ENCODE measurements at places on chromosomes 5 and 9.
A peak's percentile ranks its signal among the peaks of the same experiment; 100 is the strongest.

GRCh38 chr9:87285183-87285850, 212.3 kb upstream of the DAPK1 start:
- peak; percentile 37 for DNase-seq

DNA sequence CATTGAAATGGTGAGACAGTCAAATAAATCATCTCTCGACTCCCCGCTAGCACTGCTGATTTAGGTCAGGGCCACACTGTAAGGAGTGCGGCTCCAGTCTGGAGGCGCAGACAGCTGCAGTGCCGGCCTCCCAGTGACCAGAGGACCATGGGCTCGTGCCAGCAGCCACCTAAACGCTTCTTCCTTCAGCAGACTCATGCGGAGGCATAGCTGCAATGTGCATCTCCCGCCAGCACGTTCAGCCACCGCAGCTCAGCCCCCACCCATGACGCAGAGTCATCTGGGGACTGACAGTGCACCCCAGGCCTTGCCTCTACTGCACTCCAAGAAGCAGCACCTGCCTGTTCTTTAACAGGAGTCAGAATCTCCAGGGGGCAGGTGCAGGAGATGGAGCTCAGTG, 13.6 kb upstream of the MAPK9 start:
- DNase-seq = no peak

DNA sequence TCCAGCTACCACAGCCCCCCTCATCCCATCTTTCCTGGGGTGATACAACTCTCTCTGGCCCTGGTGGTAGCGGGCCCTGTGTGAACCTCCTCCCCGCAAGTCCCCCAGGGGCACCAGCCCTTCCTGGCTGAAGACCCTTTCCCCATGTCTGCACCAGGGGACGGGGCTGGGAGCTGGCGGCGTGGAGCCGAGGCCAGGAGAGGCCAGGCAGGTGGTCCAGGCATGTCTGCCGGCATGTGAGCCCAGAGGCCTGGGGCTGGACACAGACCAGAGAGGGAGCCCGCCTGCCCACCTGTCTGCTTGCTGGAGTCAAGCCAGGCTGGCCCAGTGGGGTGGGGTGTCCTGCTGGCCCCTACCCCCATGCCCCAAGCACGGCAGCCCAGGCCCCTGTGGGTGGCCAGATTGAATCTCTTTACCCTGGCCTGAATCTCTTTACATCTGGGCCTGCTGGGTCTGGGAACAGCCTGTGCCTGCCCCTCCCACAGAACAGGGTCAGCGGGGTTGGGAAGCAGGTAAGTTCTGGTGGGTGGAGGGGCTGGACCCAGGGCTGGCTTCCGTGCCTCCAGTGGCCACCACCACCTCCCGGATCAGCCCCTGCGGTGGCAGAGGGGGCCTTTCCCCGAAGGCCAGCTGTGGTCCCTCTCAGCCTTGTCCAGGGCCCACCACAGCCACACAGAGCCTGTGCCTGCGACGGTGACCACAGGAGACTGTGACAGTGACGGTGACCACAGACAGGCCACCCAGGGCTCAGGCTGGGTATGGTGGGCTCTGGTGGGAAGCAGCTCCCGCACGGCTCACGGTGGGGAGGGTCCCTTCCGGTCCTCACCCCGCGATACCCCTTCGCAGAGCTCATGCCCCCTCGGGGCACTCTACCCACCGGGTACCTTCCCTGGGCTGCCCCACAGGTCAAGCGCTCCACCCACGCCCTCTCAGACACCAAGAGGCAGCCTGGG, 7.1 kb downstream of the LCN12 start:
- no peak for DNase-seq

GRCh38 chr5:74206579-74207550, 433.7 kb downstream of the ENC1 start:
- peak; percentile 91 for DNase-seq

DNA sequence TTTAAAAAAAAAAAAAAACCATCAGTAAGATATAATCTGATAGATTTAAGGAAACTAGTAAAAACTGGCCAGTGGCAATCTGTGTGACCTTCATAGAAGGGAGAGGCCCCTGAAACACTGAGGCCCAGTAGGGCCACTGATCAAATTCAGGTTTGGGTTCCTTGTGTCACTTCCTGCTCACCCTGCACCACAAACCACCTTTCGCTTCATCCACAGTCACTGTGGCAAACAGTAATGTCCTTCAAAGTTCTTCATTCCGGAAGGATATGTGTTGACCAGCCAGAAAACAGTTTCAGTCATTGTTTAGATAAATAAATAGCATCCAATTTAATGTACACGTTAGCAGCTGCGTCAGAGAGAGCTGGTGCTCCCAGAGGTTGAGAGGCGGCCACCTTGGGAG, 222.1 kb downstream of the CFAP90 start:
- no peak for DNase-seq

GRCh38 chr5:120386981-120387380, 77.1 kb upstream of the PRR16 start:
- DNase-seq = no peak

DNA sequence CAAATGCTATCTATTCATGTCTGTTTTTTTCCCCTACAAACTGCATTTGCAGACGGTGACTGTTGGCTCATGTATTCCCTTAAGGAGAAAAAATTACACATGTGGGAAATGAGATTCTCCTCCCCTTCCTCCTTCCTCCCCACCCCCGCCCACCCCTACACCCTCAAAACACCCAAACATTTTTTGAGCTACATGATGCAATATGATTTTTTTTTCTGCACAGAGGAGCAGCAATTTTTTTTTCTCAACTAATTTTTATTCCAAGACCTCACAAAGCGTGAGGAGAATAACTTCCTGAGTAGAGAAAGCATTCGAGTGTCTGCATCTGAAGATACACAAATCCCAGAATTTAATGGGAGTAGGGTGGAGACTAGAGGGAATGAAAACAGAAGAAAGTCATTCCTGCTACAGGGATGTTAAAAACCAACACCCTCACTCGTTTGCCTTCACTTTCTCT, 118.1 kb downstream of the PRDM6 start:
- no peak for DNase-seq

GRCh38 chr5:133478199-133478985, 133.9 kb downstream of the FSTL4 start:
- peak; percentile 63 for DNase-seq

DNA sequence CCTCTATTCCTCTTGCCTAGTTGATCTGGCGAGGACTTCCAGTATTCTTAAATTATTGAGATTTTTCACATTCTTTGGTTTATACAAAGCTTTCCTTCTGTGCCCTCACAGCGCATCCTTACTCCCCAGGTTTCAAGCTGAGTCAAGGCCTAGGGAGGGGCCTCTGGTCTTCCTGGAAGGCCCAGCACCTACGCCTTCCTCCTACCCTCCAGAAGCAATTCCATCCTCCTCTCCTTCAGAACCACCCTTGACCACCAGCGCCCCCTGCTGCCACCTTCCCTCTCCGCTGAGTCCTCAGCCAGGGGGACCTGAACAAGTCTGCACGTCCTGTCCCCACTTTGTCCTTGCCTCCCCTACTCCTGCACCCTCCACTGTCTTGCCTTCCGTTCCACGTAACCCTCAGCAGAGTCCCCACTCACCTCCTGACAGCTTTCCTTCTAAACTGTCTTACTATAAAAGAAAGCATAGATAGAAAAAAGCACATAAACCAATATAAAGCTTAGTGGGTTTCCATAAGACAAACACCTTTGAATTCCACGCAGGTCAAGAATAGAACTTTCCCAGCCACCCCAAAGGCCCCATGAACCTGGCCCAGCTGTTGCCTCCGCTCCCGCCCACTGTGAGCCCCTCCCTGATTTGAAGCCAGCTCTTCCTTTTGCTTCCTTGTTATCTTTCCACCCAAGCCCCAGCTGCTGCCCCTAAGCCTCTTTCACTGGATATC, 63.0 kb upstream of the CTSL start:
- peak; percentile 73 for DNase-seq

DNA sequence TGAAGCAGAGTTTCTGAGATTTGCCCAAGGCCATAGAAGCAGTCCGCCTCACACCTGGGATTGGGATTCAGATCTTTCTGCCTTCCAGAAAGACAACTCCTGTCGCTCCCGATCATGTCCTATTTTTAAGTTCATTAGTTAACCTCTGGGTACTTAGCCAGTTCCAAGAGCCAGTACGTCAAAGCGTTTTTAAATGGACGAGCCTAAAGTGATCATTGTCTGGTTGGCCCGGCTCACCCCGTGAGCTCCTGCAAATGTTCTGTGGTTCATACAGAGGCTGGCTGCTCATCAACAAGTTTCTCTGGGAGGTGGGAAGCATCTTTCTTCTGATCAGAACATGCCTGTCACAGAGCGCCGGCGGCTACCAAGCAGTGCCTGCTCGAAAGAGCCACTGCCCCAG, 554.5 kb upstream of the WWC1 start:
- DNase-seq = no peak

DNA sequence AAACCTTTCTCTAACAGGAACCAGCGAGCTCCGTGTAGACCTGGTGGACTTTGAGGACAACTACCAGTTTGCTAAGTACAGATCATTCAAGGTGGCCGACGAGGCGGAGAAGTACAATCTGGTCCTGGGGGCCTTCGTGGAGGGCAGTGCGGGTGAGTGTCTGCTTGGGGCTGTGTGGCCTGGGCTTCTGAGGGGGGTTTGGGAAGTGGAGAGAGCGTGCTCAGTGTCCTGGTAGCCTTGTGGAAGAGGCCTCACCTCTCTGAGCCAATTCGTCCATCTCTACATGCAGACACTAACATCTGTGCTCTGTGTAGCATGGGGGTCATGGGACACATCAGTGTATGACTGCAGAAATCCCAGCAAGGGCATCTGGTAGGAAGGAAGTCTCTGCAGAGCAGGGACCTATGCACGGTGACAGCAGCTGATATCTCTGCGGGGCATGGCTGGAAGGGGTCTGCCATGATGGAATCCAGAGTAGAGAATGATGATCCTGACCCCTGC, 5.9 kb downstream of the FCN2 start:
- DNase-seq = no peak

DNA sequence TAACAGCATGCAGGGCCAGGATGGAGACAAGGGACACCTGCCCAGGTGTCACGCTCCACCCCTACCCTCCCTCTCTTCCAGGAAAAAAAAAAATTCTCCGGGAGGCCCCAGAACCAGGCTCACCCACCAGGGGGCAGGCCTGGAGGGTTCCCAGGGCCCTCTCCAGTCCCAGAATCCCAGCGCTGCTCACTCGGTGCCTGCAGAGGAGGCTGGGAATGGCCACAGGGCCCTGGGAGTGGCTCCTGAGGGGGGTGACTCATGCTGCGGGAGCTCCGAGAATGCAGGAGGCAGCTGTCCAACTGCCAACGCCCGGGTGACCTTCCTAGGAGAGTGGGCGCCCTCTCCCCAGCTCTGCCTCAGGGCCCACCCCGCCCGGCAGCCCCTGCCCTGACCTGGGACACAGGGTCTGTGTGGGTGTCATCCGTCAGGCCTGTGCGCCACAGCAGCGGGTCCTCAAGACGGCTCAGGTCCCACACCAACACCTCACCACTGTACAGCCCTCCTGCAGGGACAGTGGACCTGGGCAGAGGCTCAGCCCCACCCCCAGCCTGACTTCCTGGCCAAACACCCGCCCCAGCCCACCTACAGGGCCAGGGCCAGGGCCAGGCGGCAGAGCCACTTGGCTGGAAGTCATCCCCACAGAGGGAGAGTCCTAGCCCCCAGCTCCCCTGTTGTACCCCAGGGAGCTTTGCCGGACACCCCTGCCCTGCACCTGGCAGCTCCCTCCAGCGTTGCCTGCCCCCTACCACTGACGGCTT, 21.2 kb downstream of the DYNC2I2 start:
- no peak for DNase-seq

DNA sequence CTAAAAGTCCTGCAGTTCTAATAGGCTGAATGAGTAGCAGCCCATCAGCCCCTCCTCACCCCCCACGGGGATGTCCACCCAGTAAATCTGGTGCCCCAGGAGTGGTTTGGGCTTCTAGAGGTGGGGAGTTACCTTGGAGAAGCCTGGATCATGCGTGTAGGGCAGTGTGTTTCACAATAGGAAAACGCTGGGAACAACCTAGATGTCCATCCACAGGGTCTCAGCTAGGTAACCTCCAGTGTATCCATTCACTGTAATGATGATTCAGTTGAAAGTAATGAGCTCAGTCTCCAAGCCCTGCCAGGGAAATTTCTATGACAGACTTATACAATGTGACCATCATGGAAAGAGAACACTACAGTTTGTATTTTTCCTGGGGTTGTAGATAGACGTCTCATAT, 51.8 kb downstream of the NDST1 start:
- no peak for DNase-seq

DNA sequence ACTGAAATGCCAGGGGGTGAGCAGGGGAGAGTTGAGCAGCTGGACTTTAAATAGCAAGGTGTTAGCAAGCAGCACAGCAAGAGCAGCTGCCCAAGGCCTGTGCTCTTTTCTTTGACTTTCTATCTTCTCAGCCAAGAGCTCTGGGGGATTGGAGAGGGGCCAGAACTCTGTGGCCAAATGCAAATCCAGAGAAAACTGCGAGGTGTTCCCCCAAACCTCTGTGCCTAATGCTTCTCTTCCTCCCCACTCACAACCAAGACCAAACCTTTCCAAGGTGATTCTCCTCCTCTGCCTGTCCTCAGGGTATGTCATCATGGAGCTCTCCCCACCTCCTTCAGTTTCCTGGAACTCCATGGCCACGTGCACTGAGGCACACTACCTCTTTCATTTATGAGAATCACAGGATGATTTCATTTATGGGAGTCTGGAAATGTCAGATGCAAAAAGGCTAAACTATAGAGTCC, 118.7 kb upstream of the WWC1 start:
- peak; percentile 45 for DNase-seq

DNA sequence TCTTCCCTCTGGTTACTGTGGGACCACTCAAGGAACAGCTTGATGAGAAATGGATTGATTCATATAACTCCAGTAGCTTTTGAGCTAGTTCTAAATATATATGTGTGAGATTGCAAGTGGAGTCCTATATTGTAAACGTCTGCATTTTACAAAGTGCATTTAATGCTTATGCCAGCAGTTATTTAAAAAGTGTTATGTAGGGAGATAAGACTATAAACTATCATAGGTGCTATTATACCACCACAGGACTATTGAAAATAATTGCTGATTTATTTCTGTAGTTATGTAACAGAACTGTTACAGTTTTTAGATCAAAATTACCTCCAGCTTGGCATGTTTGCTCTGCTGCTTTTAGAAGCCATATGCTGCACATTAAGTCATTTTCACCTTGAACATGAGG, 36.2 kb downstream of the PTCD2 start:
- DNase-seq = no peak

- no peak for DNase-seq
These were observed 132.7 kb downstream of the MPDZ start for GRCh38 chr9:13146840-13147239.

GRCh38 chr5:165149431-165149830, 1644.0 kb downstream of the MAT2B start:
- DNase-seq = no peak

- no peak for DNase-seq
These were observed 131.1 kb downstream of the CWC27 start for GRCh38 chr5:64899838-64900237.

DNA sequence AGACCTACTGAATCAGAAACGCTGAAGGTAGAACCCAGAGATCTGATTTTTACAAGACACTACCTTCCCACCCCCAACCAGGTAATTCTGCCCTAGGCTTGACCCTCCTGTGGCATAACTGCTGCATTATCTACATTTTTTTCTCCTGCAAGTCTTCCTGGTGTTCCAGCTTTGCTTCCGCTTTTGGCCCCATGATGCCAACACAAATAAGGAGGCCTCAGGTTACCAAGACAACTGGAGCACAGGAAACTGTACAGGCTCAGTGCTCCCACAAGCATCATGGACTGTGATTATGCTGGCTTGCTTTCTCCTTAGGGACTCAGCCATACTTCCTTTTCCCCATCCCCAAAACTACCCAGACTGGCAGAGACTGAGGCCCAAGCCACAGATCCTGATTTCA, 6.6 kb upstream of the MSMP start:
- no peak for DNase-seq

GRCh38 chr5:18244309-18244708, 610.0 kb downstream of the TAF11L14 start:
- no peak for DNase-seq

Measured in brain (organoid and tissue), 16 donors.